ENCODE measurements at places on chromosomes 4 and X.

DNA sequence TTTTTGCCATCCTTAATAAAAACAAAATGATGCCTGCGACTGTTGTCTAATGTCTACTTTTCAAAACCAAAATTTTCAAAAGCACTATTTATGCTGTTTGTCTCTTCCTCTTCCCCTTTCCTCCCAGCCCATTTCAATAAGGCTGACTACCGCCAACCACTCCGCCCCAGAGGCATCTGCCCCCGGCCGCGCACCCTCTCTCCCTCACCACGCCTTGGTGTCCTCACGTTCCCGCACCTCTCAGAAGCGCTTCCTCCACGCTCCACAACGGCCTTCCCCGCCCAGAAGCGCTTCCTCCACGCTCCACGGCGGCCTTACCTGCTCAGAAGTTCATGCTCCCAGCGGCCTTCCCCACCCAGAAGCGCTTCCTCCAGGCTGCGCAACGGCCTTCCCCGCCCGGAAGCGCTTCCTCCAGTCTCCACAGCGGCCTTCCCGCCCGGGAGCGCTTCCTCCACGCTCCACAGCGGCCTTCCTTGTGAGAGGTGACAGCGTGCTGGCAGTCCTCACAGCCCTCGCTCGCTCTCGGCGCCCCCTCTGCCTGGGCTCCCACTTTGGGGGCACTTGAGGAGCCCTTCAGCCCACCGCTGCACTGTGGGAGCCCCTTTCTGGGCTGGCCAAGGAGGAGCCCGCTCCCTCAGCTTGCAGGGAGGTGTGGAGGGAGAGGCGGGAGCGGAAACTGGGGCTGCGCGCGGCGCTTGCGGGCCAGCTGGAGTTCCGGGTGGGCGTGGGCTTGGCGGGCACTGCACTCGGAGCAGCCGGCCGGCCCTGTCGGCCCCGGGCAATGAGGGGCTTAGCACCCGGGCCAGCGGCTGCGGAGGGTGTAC is 490.4 kb upstream of the ZFP42 start:
- no peak for DNase-seq

GRCh38 chr4:118807659-118808058 is 28.3 kb downstream of the SEC24D start:
- DNase-seq: no peak

- no peak for DNase-seq
Observed at GRCh38 chr4:148021686-148022085, 289.8 kb downstream of the ARHGAP10 start.

GRCh38 chr4:41550308-41550707 is 12.4 kb downstream of the LIMCH1 start:
- DNase-seq: no peak

GRCh38 chr4:1215141-1216075 is 33.5 kb downstream of the CTBP1 start:
- no peak for DNase-seq

- no peak for DNase-seq
Observed at GRCh38 chrX:103554687-103555424, 30.5 kb upstream of the TCEAL4 start.

GRCh38 chr4:107736924-107737448 is 17.0 kb upstream of the PAPSS1 start:
- DNase-seq: no peak

GRCh38 chr4:19024047-19024446 is 1002.5 kb upstream of the LCORL start:
- no peak for DNase-seq

Measured in mesenteric fat pad (tissue), 1 donor.